ENCODE measurements at places on chromosomes 12 and 14. TPM values are rescaled to one million over a fixed set of nuclear protein-coding genes. Genes with fewer than 3 reads are reported as not detected.

DNA sequence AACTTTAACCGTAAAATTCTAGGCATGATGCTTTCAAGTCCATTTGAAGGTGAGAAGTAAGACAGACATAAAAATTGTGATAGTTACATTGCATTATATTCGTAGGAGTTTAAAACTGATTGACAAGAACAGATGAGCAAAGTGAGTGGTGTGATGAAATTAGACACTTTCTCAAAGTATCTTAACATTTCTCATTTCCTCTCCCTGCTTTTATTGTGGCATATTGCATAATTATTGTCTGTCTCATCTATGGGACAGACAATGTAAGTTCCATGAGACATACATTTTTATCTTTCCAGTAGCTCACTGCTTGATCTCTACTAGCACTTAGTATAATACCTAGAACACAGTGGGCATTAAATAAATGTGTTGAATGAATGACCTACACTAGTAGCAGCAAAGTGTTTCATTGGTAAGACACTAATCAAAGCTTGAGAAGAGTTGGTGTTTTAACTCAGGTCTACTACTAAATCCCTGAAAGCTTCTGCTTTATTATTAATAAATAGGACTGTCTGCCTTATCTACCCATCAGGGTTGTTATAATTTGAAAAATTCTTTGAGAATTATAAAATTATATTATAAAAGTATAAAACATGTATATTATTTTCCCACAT is 19.0 kb downstream of the A2M start:
- no peaks in the 10 kb centered on the region for H3K4me1 ChIP-seq
- no peak for DNase-seq
- no peak overlapping the region for H3K27ac ChIP-seq
- H3K4me3 ChIP-seq, result no peak overlapping the region
- H3K27me3 ChIP-seq, result no peaks in the 10 kb centered on the region

GRCh38 chr14:22980672-22981089 is 1.7 kb downstream of the AJUBA start:
- H3K36me3 ChIP-seq, result peaks cover 20% of the 10 kb centered on the region
- H3K4me1 ChIP-seq, result peaks cover 36% of the 10 kb centered on the region
- H3K4me3 ChIP-seq, result peak overlapping the region; percentile 87
- no peaks in the 10 kb centered on the region for H3K27me3 ChIP-seq

GRCh38 chr12:52600941-52601481 is at the start of gene KRT72:
TSS of gene KRT72 (minus strand) at chr12:52601463. CDS start at chr12:52601452, 11 bp downstream.
- no peak within 1 kb of the TSS for H3K4me3 ChIP-seq
- no peak for DNase-seq
- peaks cover 41% of the 10 kb centered on the region for H3K27me3 ChIP-seq
- no peaks in the 10 kb centered on the region for H3K36me3 ChIP-seq
- no peak within 1 kb of the TSS for H3K27ac ChIP-seq

DNA sequence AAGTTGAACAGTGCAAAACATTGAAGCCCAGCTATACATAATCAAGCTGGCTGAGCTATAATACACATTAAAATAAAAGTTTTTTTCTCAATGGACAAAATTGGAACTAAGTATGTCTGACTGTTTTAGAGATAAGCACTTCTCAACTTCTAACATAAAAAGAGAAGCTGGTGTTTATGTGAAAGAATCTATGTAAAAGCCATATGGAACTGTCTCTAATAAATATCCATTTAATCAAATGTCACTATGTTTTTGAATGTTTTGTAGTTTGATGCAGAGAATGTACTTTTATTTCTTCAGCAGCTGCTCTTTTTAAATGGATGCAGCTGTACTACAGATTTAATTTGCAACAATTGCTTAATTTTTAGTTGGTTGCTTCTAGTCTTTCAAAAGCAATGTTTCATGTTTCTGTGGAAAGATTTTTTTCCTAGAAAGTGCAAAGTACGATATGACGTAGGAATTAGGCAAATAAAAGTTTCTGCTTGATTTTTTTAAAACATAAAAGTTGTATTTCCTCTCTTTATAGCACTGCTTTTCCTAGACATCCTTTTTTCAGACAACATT is 114.2 kb downstream of the PDE3A start:
- H3K4me3 ChIP-seq, result no peak overlapping the region
- no peaks in the 10 kb centered on the region for H3K27me3 ChIP-seq
- no peaks in the 10 kb centered on the region for H3K36me3 ChIP-seq
- no peak overlapping the region for H3K27ac ChIP-seq
- DNase-seq, result no peak

DNA sequence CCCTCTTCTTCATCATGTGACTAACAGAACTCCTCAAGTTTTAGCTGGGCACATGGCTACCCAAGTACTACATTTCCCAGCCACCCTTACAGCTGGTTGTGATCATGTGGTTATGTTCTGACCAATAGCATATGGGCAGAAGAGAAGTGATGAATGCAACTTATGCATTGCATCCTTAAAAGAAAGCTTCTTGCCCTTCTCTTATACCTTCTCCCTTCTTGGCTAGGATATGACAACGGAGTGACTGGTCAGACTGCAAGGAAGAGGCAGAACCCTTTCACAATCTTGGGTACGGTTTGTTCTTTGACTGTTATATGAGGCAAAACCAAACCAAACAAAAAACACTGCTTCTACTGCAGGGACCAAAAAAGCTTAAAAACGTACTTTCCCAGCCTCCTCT is 66.5 kb upstream of the MAX start:
- no peak for DNase-seq
- H3K4me3 ChIP-seq, result no peak overlapping the region
- H3K36me3 ChIP-seq, result no peaks in the 10 kb centered on the region
- H3K27ac ChIP-seq, result no peak overlapping the region
- H3K27me3 ChIP-seq, result no peaks in the 10 kb centered on the region

Gene MLEC
- 137 TPM for total RNA-seq
